ENCODE measurements at places on chromosomes 4 and X. TPM values are rescaled to one million over a fixed set of nuclear protein-coding genes. Genes with fewer than 3 reads are reported as not detected.

DNA sequence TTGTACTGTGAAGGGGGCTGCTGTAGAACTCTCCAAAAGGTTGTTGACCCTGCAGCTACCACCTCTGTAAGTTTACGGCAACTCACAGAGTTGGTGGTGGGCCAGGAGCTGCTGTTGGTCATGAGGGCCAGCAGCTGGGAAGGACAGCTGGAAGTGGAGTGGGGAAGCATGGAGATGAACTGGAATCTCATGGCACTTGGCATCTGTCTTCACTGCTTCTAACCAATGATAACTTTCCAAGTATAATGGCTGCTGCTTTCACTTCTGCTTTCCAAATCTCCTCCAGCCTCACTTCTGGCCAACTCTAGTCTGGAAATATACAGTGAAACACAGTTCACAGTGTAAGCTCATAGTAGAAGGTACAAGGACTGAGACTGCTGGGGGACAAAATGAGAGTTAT lies 126.5 kb upstream of the INTU start:
- H3K27ac ChIP-seq, result no peak overlapping the region
- H3K4me3 ChIP-seq, result no peak overlapping the region
- no peaks in the 10 kb centered on the region for H3K36me3 ChIP-seq
- H3K4me1 ChIP-seq, result no peaks in the 10 kb centered on the region
- DNase-seq, result no peak

DNA sequence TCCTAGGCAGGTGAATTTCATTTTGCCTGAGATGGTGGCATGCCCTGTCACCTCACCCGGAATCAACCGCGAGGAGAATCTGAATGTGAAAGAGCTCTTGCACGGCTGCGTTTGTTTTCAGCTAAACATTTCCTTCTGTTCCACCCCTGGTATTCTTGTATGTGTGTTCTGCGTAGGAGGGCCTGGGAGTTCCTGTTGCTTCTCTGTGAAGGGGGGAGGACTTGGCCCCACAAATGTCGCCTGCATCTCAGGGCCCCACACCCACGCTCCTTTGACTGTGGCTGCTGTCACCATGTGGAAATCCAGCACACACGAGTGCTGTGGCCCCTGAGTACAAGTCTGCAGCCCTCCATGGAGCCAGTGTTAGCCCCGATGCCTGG lies 45.8 kb upstream of the CLCN4 start:
- H3K4me1 ChIP-seq, result peaks cover 29% of the 10 kb centered on the region
- H3K27me3 ChIP-seq, result no peaks in the 10 kb centered on the region
- H3K4me3 ChIP-seq, result no peak overlapping the region
- peak overlapping the region; percentile 60 for H3K27ac ChIP-seq
- no peaks in the 10 kb centered on the region for H3K36me3 ChIP-seq

GRCh38 chrX:155113097-155113496 lies 41.8 kb downstream of the BRCC3 start:
- no peak overlapping the region for H3K27ac ChIP-seq
- no peaks in the 10 kb centered on the region for H3K27me3 ChIP-seq
- DNase-seq, result no peak
- no peaks in the 10 kb centered on the region for H3K4me1 ChIP-seq

CPLX1 gene
- 25.3 TPM for total RNA-seq

H2BW2 gene
- total RNA-seq, result not detected

DNA sequence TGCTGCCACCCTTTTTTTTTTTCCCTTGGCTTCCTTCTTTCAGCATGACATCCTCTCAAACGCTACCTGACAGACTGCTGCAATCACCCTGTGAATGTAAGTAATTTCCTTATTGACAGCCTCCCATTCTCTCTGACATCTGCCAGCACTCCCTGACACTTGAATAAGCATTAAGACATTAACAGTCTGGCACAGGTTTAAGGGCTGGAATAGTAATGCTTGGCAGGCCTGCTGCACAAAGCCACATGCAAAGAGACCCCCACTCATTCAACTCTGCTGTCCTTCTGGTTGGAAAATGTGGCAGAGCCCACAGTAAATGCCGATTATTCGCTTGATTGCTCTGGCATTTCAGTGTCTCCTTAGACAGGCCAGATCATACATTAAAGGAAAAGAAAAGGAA lies 28.1 kb upstream of the RASGEF1B start:
- H3K4me3 ChIP-seq, result no peak overlapping the region
- DNase-seq, result no peak
- no peak overlapping the region for H3K27ac ChIP-seq
- H3K27me3 ChIP-seq, result no peaks in the 10 kb centered on the region
- H3K4me1 ChIP-seq, result no peaks in the 10 kb centered on the region

DNA sequence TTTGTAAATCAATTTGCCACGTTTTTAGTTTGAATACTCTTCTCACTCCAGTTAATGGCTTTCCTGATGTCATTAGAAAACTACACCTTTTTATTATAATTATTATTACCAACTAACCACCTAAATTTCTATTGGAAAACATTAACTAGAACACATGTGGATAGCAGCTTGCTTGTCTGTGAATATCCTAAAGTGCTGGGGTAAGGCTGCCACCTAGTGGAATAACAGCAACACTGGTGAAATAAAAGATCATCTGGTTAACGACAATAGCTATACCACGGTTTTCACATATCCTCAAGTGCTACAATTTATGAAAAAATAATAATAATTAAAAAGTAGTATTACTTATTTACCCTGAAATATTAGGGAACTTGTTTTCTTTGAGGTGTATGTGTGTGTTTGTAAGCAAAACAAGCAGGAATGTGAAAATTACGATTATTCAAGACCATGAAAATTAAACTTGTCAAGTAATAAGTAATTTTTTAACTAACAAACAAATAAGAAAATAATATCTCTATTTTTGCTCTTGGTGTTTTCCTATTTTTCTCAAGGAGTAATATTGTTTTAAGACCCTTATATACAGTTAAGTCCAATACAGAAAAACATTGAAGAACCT lies 130.1 kb upstream of the TECRL start:
- no peaks in the 10 kb centered on the region for H3K36me3 ChIP-seq
- no peak overlapping the region for H3K4me3 ChIP-seq
- H3K4me1 ChIP-seq, result no peaks in the 10 kb centered on the region
- H3K27ac ChIP-seq, result no peak overlapping the region

GRCh38 chr4:23412701-23413100 lies 477.1 kb downstream of the PPARGC1A start:
- no peaks in the 10 kb centered on the region for H3K36me3 ChIP-seq
- no peak overlapping the region for H3K4me3 ChIP-seq
- H3K4me1 ChIP-seq, result no peaks in the 10 kb centered on the region
- no peak overlapping the region for H3K27ac ChIP-seq
- DNase-seq, result no peak

DNA sequence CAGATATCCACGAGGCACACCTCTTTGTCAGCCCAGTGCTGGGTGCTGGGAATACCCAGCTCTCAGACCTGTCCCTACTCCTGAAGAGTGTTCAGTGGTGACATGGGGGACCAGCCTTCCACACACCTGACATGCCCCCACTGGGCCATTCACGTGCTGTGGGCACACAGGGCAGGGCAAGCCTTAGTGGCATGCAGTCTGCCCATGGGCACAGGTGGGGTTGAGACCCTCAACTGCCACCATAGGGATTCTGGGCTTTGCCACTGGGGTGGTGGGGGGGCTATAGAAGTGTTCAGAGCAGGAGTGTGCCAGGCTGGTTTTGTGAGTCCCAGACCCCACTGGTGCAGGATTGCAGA lies 16.7 kb upstream of the PSAPL1 start:
- H3K4me1 ChIP-seq, result no peaks in the 10 kb centered on the region
- H3K4me3 ChIP-seq, result no peak overlapping the region
- no peaks in the 10 kb centered on the region for H3K36me3 ChIP-seq
- H3K27ac ChIP-seq, result no peak overlapping the region

- DNase-seq, result no peak
- H3K4me3 ChIP-seq, result no peak overlapping the region
- no peaks in the 10 kb centered on the region for H3K36me3 ChIP-seq
- H3K4me1 ChIP-seq, result no peaks in the 10 kb centered on the region
- no peaks in the 10 kb centered on the region for H3K27me3 ChIP-seq
Observed at GRCh38 chr4:146500216-146500615, 21.5 kb downstream of the SLC10A7 start.

MUC7 gene
- not detected for total RNA-seq

GRCh38 chr4:8236106-8236919 lies 33.2 kb upstream of the HTRA3 start:
- H3K27ac ChIP-seq, result no peak overlapping the region
- no peaks in the 10 kb centered on the region for H3K4me1 ChIP-seq
- no peaks in the 10 kb centered on the region for H3K27me3 ChIP-seq

ZNF630 gene
- total RNA-seq, result 2.3 TPM

MAGEA11 gene
- total RNA-seq, result not detected

DNA sequence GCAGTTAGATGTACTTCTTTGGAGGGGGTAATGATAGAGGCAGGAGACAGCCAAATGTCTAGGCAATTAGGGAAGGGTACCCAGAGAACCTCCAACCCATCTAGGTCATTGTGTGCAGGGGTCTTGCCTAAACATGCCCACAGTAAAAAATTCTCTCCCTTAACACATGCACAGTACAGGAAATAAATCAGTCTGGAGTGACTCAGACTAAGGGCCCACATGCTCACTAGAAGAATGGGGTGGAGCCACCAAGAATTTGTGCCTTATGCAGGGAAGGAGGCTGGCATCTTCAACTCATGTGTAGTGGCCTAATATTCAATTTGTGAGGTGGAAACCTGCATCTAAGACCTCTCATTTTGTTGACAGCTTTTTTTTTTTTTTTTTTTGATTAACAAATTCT lies 945.3 kb upstream of the GRIA3 start:
- no peak overlapping the region for H3K4me3 ChIP-seq
- H3K27ac ChIP-seq, result no peak overlapping the region
- H3K4me1 ChIP-seq, result no peaks in the 10 kb centered on the region
- H3K36me3 ChIP-seq, result no peaks in the 10 kb centered on the region
- H3K27me3 ChIP-seq, result no peaks in the 10 kb centered on the region

SMIM14 gene
- total RNA-seq, result 59.3 TPM

DNA sequence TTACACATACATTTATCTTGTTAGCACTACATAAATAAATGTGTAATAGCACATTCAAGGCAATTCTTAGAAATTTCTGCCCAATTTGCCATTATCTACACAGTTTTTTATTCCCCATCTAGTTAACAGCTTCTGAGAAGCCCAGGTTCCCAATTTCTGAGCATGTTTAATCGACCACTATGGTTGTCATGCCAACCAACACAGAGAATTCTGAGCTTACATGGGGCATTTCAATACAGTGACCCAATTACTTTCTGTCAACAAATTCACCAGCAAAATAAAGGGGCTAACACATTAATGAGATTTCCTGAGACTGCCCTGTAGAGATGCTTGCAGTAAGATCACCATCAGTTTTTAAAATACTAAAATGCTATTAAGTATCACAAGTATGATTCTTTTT lies 22.0 kb downstream of the GPM6A start:
- no peak overlapping the region for H3K4me3 ChIP-seq
- H3K36me3 ChIP-seq, result no peaks in the 10 kb centered on the region
- H3K4me1 ChIP-seq, result no peaks in the 10 kb centered on the region
- H3K27me3 ChIP-seq, result no peaks in the 10 kb centered on the region
- no peak overlapping the region for H3K27ac ChIP-seq

DNA sequence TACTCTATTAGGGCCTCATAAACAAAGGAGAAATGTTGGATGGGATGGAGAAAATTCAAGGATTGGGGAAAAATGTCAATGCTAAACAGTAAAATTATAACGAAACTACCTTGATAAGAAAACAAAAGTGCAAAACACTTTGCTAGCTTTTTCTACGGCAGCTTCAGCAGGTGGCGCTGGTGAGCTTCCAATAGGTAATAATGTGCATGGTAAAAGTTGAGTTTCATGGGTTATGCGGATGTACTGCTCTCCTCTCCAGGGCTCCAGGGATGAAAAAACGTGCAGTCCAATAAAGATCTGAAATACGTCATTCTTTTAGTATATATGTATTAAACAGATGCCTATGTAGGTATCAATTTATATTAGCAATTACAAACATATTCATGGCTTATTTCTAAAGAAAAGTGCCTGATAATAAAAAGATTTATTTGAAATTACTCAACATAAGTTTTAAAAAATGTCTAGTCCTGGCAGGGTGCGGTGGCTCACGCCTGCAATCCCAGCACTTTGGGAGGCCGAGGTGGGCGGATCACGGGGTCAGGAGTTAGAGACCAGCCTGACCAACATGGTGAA lies 239.6 kb downstream of the GRXCR1 start:
- H3K27me3 ChIP-seq, result no peaks in the 10 kb centered on the region
- H3K36me3 ChIP-seq, result no peaks in the 10 kb centered on the region
- H3K27ac ChIP-seq, result no peak overlapping the region
- no peak overlapping the region for H3K4me3 ChIP-seq

- H3K27ac ChIP-seq, result no peak overlapping the region
- H3K36me3 ChIP-seq, result no peaks in the 10 kb centered on the region
- peaks cover 10% of the 10 kb centered on the region for H3K4me1 ChIP-seq
- H3K27me3 ChIP-seq, result no peaks in the 10 kb centered on the region
- H3K4me3 ChIP-seq, result no peak overlapping the region
Observed at GRCh38 chr4:139833151-139833910, 167.7 kb downstream of the MGST2 start.

DNA sequence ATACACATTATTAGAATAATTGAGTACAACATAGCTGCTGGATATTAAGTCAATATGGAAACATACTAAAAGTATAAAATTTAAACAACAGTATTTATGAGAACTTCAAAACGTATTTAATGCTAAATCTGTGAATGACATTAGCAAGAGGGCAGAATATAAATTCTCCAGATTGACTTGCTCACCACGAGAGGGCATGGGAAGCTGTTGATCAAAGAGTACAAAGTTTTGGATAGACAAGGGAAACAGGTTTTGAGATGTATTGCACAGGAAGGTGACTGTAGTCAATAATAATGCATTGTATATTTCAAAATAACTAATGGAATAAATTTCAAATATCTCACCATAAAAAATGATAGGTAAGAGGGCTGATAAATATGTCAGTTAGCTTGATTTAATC lies 768.2 kb downstream of the CENPC start:
- no peaks in the 10 kb centered on the region for H3K27me3 ChIP-seq
- no peak overlapping the region for H3K27ac ChIP-seq
- no peaks in the 10 kb centered on the region for H3K36me3 ChIP-seq
- H3K4me1 ChIP-seq, result no peaks in the 10 kb centered on the region
- H3K4me3 ChIP-seq, result no peak overlapping the region
- DNase-seq, result no peak

RNF212 gene
- 2.4 TPM for total RNA-seq

DCX gene
- not detected for total RNA-seq

DNA sequence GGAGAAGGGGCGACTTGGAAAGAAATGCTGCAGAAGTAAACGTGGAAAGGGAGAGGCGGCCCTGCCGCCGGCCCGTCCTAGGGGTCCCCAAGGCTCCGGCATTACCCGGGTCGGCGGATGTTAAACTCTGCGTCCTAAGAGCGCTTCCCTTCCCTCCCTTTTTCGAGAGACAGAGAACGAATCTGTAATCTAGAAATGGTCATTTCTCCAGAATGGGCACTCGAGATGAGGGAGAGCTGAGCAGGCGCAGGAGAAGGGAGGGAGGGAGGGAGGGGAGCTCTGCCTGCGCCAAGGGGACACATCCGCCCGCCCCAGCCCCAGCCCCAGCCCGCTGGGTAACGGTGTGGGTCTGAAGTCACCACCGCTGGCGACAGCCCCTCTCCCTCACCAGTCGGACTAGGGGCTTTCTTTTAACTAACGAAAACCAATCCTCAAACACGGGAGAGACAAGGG lies 1.7 kb downstream of the HCFC1 start:
- H3K27me3 ChIP-seq, result no peaks in the 10 kb centered on the region
- H3K27ac ChIP-seq, result peak overlapping the region; percentile 98
- H3K36me3 ChIP-seq, result no peaks in the 10 kb centered on the region
- H3K4me3 ChIP-seq, result no peak overlapping the region

RUFY3 gene
- 141 TPM for total RNA-seq
